Right lobe of liver (tissue), 6 donors: ENCODE measurements at places on chromosomes 3 and 15.
A peak's percentile ranks its signal among the peaks of the same experiment; 100 is the strongest.

DNA sequence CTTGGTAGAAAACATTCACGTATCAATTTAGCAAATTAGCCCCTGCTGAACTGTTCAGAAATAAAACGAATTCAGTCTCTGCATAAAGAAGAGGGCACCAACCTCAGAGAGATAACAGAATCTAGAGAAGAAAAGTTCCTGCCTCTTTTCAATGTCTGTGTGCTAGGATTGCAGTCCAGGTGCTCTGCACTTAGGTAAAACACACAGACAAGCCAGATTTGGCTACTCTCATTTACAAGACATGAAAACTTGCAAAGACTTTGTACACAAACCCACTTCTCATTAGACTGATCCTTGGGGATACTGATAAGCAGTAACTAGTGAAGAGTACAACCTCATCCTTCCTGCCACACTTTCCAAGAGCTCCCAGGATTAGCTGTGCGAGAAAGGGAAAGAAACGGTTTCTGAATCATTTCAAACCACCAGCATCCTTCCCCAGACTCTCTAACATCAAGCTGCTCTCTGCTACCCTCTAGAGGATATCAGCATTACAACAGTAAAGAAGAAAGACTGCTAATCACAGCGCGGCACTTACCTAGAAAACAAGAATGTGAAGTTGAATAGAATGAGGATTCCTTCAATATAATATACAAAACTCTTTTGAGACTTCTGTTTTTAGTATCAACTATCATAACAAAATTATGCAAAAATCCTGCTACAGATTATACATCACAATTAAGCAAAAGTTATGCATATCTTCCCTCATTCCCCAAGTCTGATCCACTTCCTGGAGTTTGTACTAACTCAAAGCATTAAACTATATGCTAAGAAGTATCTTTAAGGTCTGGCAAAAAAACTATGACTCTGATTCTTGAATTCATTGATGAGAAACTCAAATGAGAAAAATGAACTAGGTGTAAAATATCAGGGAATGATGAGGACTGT, 306.4 kb downstream of the MAGI1 start:
- H3K27me3 ChIP-seq: no peaks in the 10 kb centered on the region
- no peaks in the 10 kb centered on the region for H3K36me3 ChIP-seq
- no peak overlapping the region for H3K27ac ChIP-seq
- no peak for DNase-seq
- no peak overlapping the region for H3K4me3 ChIP-seq

DNA sequence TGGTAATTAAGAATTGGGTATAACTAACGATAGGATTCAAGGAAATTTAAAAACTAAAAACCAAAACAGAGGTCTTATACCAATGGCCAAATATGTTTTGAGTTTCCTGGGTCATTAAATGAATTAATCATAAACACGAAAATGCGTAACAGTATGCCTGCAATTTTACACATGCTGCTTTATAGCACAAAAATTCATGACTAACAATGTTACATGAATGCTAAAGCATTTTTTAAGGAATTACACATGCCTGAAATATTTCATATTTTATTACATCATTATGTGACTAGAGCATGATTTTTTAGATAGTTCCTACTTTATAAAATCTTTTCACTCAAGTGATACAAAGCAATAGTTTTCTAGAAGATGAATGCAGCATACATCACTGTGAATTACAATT, 74.7 kb downstream of the ZNF148 start:
- no peaks in the 10 kb centered on the region for H3K27me3 ChIP-seq
- H3K36me3 ChIP-seq: no peaks in the 10 kb centered on the region
- H3K4me1 ChIP-seq: no peaks in the 10 kb centered on the region
- no peak for DNase-seq

GRCh38 chr3:18412684-18413083, 12.5 kb downstream of the SATB1 start:
- no peak for DNase-seq
- H3K4me3 ChIP-seq: no peak overlapping the region
- H3K27me3 ChIP-seq: no peaks in the 10 kb centered on the region
- no peaks in the 10 kb centered on the region for H3K4me1 ChIP-seq

- H3K27me3 ChIP-seq: no peaks in the 10 kb centered on the region
- DNase-seq: no peak
- no peaks in the 10 kb centered on the region for H3K36me3 ChIP-seq
Observed at GRCh38 chr3:74613060-74613459, 1.4 kb downstream of the CNTN3 start.

- H3K27ac ChIP-seq: no peak overlapping the region
- DNase-seq: no peak
- no peak overlapping the region for H3K4me3 ChIP-seq
- H3K4me1 ChIP-seq: no peaks in the 10 kb centered on the region
- no peaks in the 10 kb centered on the region for H3K27me3 ChIP-seq
- H3K36me3 ChIP-seq: no peaks in the 10 kb centered on the region
Observed at GRCh38 chr3:5226783-5227182, 39.3 kb downstream of the EDEM1 start.

DNA sequence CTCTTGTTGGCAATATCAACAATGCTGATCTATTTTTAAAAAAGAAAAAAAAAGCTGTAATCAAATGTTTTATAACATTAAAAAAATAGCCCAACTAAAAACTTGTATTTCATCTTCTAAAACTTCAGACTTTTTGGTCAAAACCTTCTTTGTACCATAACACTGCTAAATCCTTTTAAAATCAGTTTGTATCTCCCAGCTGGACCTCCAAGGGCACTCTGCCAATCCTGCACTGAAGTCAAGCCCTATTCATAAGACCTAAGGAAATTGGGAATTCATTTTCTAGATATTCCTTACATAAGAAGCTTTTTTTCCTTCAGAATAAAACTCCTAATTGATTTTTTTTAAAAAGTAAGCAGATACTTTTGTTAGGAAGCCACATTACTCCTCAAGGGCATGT, 38.2 kb upstream of the HCLS1 start:
- peaks cover 42% of the 10 kb centered on the region for H3K36me3 ChIP-seq
- no peak overlapping the region for H3K27ac ChIP-seq
- H3K4me1 ChIP-seq: no peaks in the 10 kb centered on the region
- H3K4me3 ChIP-seq: no peak overlapping the region
- no peak for DNase-seq

DNA sequence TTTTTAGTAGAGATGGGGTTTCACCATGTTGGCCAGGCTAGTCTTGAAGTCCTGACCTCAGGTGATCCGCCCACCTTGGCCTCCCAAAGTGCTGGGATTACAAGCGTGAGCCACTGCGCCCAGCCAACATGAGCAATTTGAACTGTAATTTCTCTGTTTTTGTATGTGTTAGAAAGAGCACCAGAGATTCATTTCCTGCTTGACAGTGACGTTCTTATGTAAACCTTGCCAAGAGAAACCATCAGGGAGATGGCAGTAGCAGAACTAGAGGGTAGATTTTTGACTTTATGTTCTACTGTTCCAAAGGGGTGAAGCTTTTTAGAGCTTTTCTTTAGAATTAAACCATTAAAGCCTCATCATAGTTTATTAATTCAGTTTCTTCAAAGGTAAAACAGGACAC, 148.1 kb upstream of the UMPS start:
- no peak overlapping the region for H3K27ac ChIP-seq
- H3K4me1 ChIP-seq: peaks cover 19% of the 10 kb centered on the region
- no peak overlapping the region for H3K4me3 ChIP-seq

- DNase-seq: no peak
- H3K4me1 ChIP-seq: no peaks in the 10 kb centered on the region
- no peaks in the 10 kb centered on the region for H3K27me3 ChIP-seq
Observed at GRCh38 chr3:8301977-8302735, 199.5 kb upstream of the LMCD1 start.

DNA sequence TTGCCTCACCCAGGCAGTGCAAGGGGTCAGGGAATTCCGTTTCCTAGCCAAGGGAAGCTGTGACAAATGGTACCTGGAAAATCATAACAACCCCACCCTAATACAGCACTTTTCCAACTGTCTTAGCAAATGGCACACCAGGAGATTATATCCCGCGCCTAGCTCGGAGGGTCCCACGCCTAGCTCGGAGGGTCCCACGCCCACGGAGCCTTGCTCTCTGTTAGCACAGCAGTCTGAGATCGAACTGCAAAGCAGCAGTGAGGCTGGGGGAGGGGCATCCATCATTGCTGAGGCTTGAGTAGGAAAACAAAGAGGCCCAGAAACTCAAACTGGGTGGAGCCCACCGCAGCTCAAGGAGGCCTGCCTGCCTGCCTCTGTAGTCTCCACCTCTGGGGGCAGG, 208.1 kb downstream of the FHIT start:
- no peak overlapping the region for H3K4me3 ChIP-seq
- H3K27ac ChIP-seq: no peak overlapping the region
- no peaks in the 10 kb centered on the region for H3K36me3 ChIP-seq
- no peak for DNase-seq
- H3K27me3 ChIP-seq: no peaks in the 10 kb centered on the region
- H3K4me1 ChIP-seq: no peaks in the 10 kb centered on the region

GRCh38 chr3:11556851-11557644, 86.7 kb downstream of the VGLL4 start:
- no peak overlapping the region for H3K27ac ChIP-seq
- H3K27me3 ChIP-seq: no peaks in the 10 kb centered on the region
- H3K36me3 ChIP-seq: peaks cover 4% of the 10 kb centered on the region
- no peak for DNase-seq

DNA sequence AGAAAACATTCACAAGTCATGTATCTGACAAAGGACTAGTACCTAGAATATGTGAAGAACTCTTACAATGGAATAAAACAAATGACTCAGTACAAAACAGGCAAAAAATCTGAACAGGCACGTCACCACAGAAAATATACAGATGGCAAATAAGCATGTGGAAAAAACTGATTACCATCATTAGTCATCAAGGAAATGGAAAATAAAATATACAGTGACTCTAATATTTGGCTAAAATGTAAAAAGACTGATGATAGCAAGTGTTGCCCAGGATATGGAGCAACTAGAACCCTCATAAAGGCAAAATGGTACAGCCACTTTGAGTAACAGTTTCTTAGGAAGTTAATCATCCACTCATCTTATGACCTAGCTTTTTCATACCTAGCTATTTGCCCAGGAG, 95.8 kb upstream of the ABHD17C start:
- no peaks in the 10 kb centered on the region for H3K4me1 ChIP-seq
- DNase-seq: no peak

DNA sequence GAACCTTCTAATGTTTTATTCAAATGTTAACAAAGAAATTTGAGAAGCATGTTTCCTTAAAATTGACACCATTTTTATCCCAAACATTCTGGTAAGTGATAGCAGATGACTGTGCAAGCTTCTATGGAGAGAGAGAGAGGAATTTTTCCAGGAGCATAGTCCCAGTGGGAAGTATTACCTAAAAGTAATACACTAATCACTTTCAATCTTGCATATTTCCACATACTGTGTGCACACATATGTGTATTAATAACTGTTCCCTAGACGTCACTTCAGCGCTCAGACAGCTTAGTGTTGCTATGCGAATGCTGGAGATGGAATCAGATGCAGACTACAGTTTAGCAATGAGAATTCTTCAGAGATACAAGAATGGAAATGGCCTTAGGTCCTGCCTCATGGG, 424.3 kb upstream of the TPRG1 start:
- no peaks in the 10 kb centered on the region for H3K4me1 ChIP-seq
- no peak for DNase-seq
- H3K27me3 ChIP-seq: no peaks in the 10 kb centered on the region
- no peaks in the 10 kb centered on the region for H3K36me3 ChIP-seq
- H3K27ac ChIP-seq: peak overlapping the region; percentile 83
- no peak overlapping the region for H3K4me3 ChIP-seq
